ENCODE measurements at places on chromosomes 16 and 17. TPM values are rescaled to one million over a fixed set of nuclear protein-coding genes. Genes with fewer than 3 reads are reported as not detected.

DNA sequence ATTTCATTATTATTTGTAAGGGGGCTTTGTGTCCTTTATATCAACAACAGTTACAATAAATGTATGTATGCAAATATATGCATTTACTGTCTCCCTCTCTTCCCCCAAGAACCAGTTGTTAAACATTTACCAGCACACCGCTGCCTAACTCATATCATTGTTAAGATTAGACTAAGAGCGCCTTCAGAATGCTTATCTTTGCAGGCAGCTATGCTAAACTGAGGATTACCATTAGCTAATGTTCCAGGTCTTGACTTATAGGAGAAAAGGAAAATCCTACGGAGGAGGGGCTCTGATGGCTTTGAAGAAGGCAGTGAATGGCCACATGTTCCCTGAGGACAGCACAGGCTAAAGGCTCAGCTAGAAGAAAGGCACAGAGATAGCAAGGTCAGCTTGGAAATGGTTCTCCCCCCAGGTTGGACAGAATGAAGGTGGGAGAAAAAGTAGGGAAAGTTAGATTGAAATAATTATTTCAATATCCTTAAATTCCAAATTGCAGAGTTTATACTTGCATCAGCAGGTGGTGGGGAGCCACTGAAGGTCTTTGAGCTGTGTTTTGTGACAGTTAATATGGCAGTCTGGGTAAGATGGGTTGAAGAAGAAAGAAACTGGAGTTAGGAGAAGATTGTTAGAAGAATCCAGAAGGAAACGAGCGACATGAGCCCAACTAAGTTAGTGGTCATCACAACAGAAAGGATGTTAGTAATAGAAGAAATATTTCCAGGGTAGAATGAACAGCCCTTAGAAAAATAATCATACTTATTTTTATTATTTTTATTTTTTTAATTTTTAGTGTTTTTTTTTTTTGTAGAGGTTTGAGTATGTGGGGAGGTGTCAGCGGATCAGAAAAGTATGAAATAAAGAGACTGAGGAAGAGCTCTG lies 87.0 kb upstream of the MAF start:
- no peaks in the 10 kb centered on the region for H3K4me1 ChIP-seq
- no peak overlapping the region for H3K27ac ChIP-seq
- no peaks in the 10 kb centered on the region for H3K36me3 ChIP-seq
- no peak overlapping the region for H3K4me3 ChIP-seq

DNA sequence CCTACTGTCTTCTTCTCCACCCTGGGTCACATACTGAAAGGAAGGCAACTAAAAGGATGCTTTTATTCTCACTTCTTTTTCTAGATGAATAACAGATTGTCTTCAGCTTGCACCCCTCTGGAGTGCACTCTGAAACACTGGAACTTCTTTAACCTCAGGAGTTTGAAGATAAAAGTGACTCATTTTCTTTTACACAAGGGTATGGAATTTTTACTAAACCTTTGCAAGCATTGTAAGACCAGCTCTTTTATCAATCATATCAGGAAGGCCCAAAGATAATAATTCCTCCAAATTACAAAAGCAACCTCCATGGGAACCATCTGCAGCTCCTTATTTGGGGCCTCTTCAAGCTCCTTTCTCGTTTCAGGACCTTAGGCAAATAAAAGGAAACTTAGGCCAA lies 193.5 kb upstream of the KIF2B start:
- H3K4me3 ChIP-seq, result no peak overlapping the region
- H3K27me3 ChIP-seq, result no peaks in the 10 kb centered on the region
- DNase-seq, result no peak
- H3K36me3 ChIP-seq, result no peaks in the 10 kb centered on the region
- H3K4me1 ChIP-seq, result no peaks in the 10 kb centered on the region

- H3K27me3 ChIP-seq, result no peaks in the 10 kb centered on the region
- H3K4me1 ChIP-seq, result peaks cover 3% of the 10 kb centered on the region
- no peak for DNase-seq
- H3K4me3 ChIP-seq, result no peak overlapping the region
These were observed 9.4 kb upstream of the MYLK3 start for GRCh38 chr16:46757339-46758050.

Gene ZNRF1
- 16.8 TPM for total RNA-seq

Gene ZNF629
- total RNA-seq, result 11.0 TPM

GRCh38 chr16:87203060-87203656 lies 114.0 kb downstream of the C16orf95 start:
- H3K27ac ChIP-seq, result no peak overlapping the region
- H3K4me1 ChIP-seq, result peaks cover 1% of the 10 kb centered on the region
- no peaks in the 10 kb centered on the region for H3K27me3 ChIP-seq
- no peak overlapping the region for H3K4me3 ChIP-seq
- no peak for DNase-seq

- peaks cover 6% of the 10 kb centered on the region for H3K4me1 ChIP-seq
- H3K4me3 ChIP-seq, result no peak overlapping the region
- H3K27me3 ChIP-seq, result no peaks in the 10 kb centered on the region
- H3K36me3 ChIP-seq, result no peaks in the 10 kb centered on the region
These were observed 35.5 kb downstream of the TNRC6A start for GRCh38 chr16:24764916-24765315.

Gene SLC12A3
- total RNA-seq, result not detected

GRCh38 chr17:67833946-67834631 lies 8.8 kb downstream of the BPTF start:
- H3K4me3 ChIP-seq, result no peak overlapping the region
- no peak overlapping the region for H3K27ac ChIP-seq
- H3K4me1 ChIP-seq, result peaks cover 16% of the 10 kb centered on the region
- H3K27me3 ChIP-seq, result no peaks in the 10 kb centered on the region

- DNase-seq, result no peak
- H3K27ac ChIP-seq, result no peak overlapping the region
- H3K4me1 ChIP-seq, result no peaks in the 10 kb centered on the region
- no peak overlapping the region for H3K4me3 ChIP-seq
- H3K27me3 ChIP-seq, result no peaks in the 10 kb centered on the region
- H3K36me3 ChIP-seq, result no peaks in the 10 kb centered on the region
These were observed 65.8 kb upstream of the GNG13 start for GRCh38 chr16:866252-866896.

GRCh38 chr16:72840631-72841381 lies 207.1 kb downstream of the ZFHX3 start:
- DNase-seq, result no peak
- H3K27ac ChIP-seq, result no peak overlapping the region
- H3K27me3 ChIP-seq, result no peaks in the 10 kb centered on the region
- no peak overlapping the region for H3K4me3 ChIP-seq
- H3K4me1 ChIP-seq, result peaks cover 2% of the 10 kb centered on the region

Gene PHKB
- total RNA-seq, result 55.1 TPM

GRCh38 chr17:19755821-19756510 lies 7.9 kb upstream of the ALDH3A1 start:
- no peaks in the 10 kb centered on the region for H3K36me3 ChIP-seq
- no peak for DNase-seq
- H3K4me1 ChIP-seq, result no peaks in the 10 kb centered on the region
- no peak overlapping the region for H3K4me3 ChIP-seq
- H3K27me3 ChIP-seq, result no peaks in the 10 kb centered on the region
- H3K27ac ChIP-seq, result no peak overlapping the region

Gene DNAI2
- total RNA-seq, result not detected

Gene RPAIN
- total RNA-seq, result 27.0 TPM

DNA sequence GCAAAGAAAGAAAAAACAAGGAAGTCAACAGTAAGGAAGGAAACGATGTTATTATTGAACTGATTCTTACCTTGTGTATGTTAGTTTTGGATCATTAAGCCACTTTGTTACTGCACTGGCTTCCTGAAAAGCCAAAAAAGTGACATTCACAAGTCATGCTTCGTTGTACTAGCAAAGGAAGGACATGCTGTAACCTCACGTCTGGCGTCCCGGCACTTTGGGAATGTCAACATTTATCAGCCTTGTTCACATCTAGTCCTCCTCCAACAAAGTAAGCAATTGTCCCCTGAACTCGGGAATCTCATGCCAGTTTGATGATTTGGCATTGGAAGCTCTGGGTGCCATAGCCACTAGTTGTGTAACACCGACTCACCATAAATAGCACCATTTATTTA lies 731 bp upstream of the MKS1 start:
- H3K27ac ChIP-seq, result no peak overlapping the region
- peak overlapping the region; percentile 74 for H3K4me3 ChIP-seq
- DNase-seq, result no peak
- no peaks in the 10 kb centered on the region for H3K27me3 ChIP-seq
- no peaks in the 10 kb centered on the region for H3K36me3 ChIP-seq
- no peaks in the 10 kb centered on the region for H3K4me1 ChIP-seq

GRCh38 chr16:11194913-11195312 lies 61.1 kb downstream of the SOCS1 start:
- no peak for DNase-seq
- no peaks in the 10 kb centered on the region for H3K27me3 ChIP-seq
- no peak overlapping the region for H3K27ac ChIP-seq
- H3K36me3 ChIP-seq, result no peaks in the 10 kb centered on the region

- no peaks in the 10 kb centered on the region for H3K36me3 ChIP-seq
- H3K4me1 ChIP-seq, result peaks cover 6% of the 10 kb centered on the region
- no peaks in the 10 kb centered on the region for H3K27me3 ChIP-seq
These were observed 44.6 kb upstream of the GSE1 start for GRCh38 chr16:85568519-85568918.

DNA sequence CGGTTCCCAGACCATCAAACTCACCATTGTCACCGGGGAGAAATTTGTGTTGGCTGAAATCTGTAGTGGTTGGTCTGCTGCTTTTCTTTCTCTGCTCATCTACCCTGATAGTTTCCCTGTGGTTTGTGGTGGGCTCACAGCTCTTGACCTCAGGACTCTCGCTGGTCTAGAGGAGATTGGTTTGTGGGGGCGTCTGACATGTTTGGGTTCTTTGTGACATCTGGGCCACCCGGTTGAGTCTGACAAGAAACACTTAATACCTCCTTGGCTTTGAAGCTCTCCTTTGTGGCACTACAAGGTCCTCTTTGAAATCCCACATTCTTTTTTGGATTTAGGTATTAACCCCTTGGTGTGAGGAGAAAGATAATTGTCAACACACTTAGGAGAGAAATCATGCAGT lies 662.0 kb downstream of the WWOX start:
- no peak overlapping the region for H3K4me3 ChIP-seq
- peaks cover 4% of the 10 kb centered on the region for H3K4me1 ChIP-seq
- H3K27ac ChIP-seq, result no peak overlapping the region
- no peaks in the 10 kb centered on the region for H3K27me3 ChIP-seq
- no peak for DNase-seq

DNA sequence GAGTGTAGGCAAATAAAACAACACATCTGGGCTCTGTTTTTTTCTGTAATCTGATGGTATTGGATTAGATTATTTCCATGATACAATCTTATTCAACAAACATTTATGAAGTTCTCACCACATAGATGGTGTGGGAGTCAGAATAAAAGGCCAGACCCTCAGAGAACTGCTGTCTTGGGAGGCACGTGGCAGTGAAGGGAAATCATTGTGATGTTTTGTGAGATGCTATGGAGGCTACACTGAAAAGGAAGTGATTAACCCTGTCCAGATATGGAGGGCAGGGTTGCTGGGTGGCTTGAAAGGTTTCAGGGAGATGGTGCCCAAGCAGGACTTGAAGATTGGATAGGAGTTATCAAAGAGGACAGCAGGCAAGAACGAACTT lies 35.6 kb downstream of the DHRS7B start:
- DNase-seq, result no peak
- no peaks in the 10 kb centered on the region for H3K36me3 ChIP-seq
- no peak overlapping the region for H3K4me3 ChIP-seq
- H3K4me1 ChIP-seq, result peaks cover 9% of the 10 kb centered on the region
- no peak overlapping the region for H3K27ac ChIP-seq
- H3K27me3 ChIP-seq, result no peaks in the 10 kb centered on the region

- H3K36me3 ChIP-seq, result no peaks in the 10 kb centered on the region
- no peaks in the 10 kb centered on the region for H3K27me3 ChIP-seq
- H3K27ac ChIP-seq, result no peak overlapping the region
These were observed 4.9 kb downstream of the FBXO39 start for GRCh38 chr17:6780886-6781285.

Gene HS3ST3A1
- 4.1 TPM for total RNA-seq

- peaks cover 1% of the 10 kb centered on the region for H3K4me1 ChIP-seq
- H3K4me3 ChIP-seq, result no peak overlapping the region
- DNase-seq, result no peak
These were observed 1.4 kb upstream of the KRT19 start for GRCh38 chr17:41529491-41529915.

Gene HOXB2
- 7.0 TPM for total RNA-seq

DNA sequence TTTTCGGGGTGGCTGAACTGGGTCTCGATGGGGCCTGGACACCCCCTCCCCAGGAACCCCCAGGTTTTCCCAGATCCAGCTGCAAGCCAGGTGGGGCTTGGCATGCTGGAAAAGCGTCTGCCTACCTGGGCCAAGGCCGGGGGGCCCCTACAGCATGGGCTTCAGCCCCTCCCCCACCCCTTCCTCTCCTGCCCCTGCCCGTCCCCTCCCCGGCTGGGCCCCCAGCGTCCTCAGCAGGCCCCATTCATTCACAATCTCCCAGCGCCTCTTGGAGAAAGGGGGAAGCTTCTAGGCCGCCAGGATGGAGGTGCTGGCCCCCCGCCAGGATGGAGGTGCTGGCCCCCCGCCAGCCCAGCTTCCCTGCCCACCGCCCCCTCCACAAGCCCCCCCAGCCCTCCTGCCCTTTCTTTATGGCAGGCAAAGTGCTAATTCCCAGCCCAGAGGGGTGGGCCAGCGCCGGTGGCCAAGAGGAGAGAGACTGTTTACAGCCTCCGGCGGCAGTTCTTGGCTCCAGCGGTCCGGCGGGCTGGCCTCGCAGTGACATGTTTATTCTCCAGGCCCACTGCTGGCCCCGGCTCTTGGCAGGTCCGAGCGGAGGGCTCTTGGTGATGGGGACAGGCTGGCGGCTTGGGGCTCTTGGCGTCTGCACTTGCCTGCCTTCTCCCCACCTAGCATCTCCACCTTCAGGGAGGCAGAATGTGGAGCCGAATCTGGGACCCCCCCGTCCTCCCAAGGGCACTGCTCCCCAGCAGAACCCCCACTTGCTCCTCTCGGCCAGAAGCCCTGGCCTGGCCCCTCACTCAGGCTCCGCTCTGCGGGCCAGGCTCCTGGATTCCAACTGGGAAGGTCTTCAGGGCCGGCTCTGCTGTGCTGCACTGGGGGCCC lies 94.4 kb upstream of the CIBAR2 start:
- H3K27me3 ChIP-seq, result no peaks in the 10 kb centered on the region
- H3K36me3 ChIP-seq, result no peaks in the 10 kb centered on the region
- H3K27ac ChIP-seq, result peak overlapping the region; percentile 76
- no peak overlapping the region for H3K4me3 ChIP-seq
- peak; percentile 89 for DNase-seq

DNA sequence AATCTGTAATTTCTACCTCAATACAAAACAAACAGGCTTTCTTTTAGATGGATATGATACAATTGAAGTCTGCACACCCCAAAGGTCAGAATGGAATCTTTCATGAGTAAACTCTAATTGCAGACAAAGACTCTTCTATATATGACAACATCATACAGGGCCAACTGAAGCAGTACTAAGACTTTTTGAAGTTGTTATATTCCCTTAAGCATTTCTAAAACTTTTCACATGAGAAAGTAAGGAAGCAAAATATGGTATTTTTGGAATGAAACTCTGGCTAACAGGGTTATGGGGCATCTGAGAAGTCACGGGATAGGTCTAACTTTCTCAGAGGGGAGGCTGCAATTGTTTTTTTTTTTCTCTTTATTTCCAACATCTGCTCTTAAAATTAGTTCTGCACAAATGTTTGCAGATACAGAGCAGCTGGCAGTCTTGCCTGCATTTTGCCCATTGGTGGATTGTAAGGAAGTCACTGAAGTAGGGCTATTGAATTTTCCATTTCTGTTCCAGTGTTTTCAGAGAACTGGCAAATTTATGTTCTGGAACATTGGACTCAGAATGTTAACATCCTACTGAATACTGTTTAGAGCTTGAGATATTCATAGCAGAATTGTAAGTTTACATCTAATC lies 59.1 kb downstream of the SSH2 start:
- H3K27me3 ChIP-seq, result no peaks in the 10 kb centered on the region
- no peak overlapping the region for H3K27ac ChIP-seq
- no peaks in the 10 kb centered on the region for H3K36me3 ChIP-seq

Data from ovary (tissue), 10 donors.